HT-29 (cell line): ENCODE measurements at places on chromosomes 3 and 15. TPM values are rescaled to one million over a fixed set of nuclear protein-coding genes. Genes with fewer than 3 reads are reported as not detected.
A peak's percentile ranks its signal among the peaks of the same experiment; 100 is the strongest.

- no peak for DNase-seq
Observed at GRCh38 chr15:66472176-66472999, 25.2 kb downstream of the SNAPC5 start.

GRCh38 chr3:14564741-14565140, 24.6 kb upstream of the GRIP2 start:
- DNase-seq, result no peak

The PYGO1 gene
- total RNA-seq, result not detected in 2 replicates

DNA sequence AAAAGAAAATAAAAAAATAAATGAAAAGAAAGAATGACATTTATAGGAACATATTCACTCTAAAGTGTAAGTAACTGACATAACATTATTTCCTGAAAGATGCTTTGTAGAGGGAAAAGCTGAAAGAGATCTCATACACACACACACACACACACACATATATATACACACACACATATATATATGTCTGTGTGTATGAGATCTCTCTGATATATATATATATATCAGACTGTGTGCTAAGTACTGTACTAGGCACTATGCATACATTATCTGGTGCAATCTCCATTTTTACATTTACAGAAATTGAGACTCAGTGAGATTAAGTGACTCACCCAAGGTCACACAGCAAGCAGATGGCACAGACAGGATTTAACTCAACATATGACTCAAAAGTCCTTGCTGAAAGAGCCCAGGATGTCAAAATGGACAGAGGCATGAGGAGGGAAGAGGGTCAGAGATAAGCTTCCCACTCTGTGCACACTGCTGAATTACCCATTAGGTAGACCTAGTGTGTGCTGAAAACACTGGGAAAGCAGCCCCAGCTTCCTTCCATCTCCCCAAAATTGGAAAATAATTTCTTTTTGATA, 15.0 kb downstream of the BHLHE40 start:
- no peak for DNase-seq

- no peak for DNase-seq
Observed at GRCh38 chr15:32122013-32122412, 91.7 kb downstream of the CHRNA7 start.

The ADGRG7 gene
- total RNA-seq, result 0.08 and 0.13 TPM in 2 replicates

The CHRNA7 gene
- total RNA-seq, result 2.4 and 8.6 TPM in 2 replicates

DNA sequence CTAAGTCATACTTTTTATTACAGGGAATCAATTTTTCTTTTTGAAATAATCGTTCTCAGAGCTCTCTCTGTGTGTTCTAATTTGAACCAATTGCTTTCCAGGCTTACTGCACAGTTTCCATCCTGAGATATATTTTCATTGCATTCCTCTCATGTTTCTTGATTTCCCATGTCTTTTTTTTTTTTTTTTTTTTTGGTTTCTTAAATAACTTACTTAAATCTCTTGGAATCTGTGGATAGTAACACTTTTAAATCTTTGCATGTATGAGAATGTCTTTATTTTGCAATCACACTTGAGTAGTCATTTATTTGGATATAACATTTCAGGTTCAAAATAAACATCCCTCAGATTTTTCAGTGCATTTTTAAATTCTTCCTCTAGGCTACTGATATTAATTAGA, 14.5 kb upstream of the ABTB1 start:
- DNase-seq, result no peak

- DNase-seq, result peak; percentile 54
Observed at GRCh38 chr15:71237456-71238188, 122.4 kb downstream of the THSD4 start.

DNA sequence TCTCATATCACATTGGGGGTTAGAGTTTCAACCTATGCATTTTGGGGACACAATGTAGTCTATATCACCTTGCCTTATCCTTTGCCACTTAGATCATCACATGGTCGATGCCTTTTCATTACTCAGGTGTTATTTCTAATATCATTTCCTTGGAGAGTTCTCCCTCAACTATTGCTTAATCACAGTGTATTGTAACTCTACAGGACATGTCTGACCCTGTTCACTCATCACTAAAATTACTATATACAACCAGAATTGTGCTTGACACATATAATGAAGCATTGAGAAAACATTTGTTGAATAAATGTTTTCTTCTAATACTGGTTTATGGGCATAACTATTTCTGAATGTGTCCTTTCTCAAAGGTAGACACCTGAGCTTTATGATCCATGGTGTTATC, 207.4 kb downstream of the EPHA6 start:
- no peak for DNase-seq

DNA sequence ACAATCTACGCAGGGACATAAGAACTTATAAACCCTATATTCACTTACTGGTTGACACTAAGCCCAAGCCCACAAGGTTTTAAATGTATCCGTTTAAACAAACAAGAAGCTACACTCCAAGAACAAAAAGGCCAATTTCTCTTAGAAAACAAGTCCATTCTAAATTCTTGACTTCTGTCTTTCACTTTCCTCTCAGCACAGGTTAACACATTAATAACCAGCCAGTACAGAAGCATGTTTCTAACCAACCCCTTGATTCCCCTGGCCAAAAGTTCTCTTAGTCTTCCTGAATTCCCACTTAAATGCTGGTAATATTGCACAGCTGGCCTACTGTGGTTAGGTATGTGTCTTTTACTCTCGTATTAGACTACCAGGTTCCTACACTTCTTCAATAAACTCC, 4.7 kb downstream of the DMXL2 start:
- no peak for DNase-seq

The TMEM45A gene
- 0.13 and 0.65 TPM in 2 replicates for total RNA-seq

DNA sequence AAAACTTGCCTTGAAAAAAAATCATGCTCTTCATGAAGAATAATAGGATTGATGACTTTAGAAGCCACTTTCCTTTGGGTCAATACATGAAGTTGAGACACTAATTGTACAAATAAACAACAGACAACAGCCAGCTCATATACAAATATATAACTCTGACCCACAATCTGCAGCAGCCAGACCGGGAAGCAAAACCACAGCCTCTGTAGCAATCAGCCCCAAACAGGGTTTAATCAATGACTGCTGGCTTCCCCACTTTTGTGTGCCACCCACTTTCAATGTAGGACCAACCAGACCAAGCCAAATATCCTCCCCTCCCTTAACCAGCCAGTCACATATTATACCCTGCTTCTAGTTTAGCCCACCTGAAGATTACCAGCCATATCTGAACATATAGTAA, 39.0 kb downstream of the IFT57 start:
- DNase-seq, result no peak

GRCh38 chr15:30650012-30650929, 24.3 kb downstream of the ARHGAP11B start:
- DNase-seq, result no peak

GRCh38 chr3:64873400-64873799, 185.6 kb upstream of the ADAMTS9 start:
- no peak for DNase-seq

DNA sequence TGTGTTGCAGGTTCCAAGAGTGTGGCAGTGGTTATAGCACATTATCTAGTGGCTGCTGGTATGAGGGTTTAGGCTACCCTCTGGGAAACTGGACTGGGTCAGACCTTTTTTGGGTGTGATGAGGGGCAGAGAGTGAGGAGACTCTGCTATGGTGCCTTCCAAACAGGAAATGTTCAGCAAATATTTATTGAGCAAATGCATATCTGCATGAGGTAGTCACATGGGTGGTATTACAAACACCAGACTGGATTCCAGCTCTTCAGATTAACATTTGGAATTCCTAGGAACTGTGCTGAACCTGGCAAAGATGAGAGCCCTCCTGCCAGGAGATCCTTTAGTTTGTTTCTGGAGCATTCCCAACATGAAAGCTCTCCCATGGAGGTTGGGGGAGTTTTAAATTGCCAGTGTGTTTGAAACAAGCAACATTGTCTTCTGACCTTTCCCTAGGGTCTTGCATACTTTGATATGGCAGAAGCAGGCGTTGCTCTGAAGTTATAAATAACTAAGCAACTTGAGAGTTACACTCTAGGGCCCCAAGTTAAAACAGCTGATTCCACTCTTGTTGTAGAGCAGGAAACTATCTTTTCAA, 341.2 kb upstream of the C2CD4B start:
- no peak for DNase-seq

The LINGO1 gene
- total RNA-seq, result 0.16 and 0.31 TPM in 2 replicates

- DNase-seq, result no peak
Observed at GRCh38 chr3:25390605-25391004, 37.5 kb upstream of the RARB start.

The TM6SF1 gene
- total RNA-seq, result not detected in 2 replicates

DNA sequence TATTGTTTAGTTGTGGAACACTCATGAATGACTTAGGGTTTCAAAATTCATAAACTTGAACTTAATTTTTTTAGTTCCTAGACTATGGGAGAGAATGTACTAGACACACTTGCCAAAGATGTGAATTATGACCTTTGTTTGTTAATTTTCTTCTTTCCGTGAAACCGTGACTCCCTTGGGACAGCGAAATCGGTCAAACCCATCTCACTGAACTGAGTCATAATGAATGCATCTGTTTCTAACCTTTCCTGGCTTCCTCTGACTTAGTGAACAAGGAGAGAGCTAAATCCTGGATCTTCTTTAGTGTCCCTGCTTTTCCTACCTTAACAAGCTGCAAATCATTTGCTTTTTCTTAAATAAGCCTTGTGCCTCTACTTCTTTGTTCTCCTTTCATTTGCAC, 85.5 kb downstream of the LARS2 start:
- no peak for DNase-seq

The NEK10 gene
- total RNA-seq, result 0.44 and 2.8 TPM in 2 replicates

The ZNF662 gene
- not detected in 2 replicates for total RNA-seq

The XCR1 gene
- total RNA-seq, result not detected in 2 replicates

The DUOX2 gene
- 0.08 TPM in 2 replicates for total RNA-seq

The VEPH1 gene
- not detected in 2 replicates for total RNA-seq
